ENCODE measurements at places on chromosomes 4 and X. TPM values are rescaled to one million over a fixed set of nuclear protein-coding genes. Genes with fewer than 3 reads are reported as not detected.

Gene ZCCHC12
- not detected for total RNA-seq

Gene GRIA2
- total RNA-seq = not detected

Gene SEC24D
- 11.1 TPM for total RNA-seq

Gene PLXNA3
- total RNA-seq = 11.3 TPM

Gene FAT1
- total RNA-seq = 521 TPM

Gene MUC7
- not detected for total RNA-seq

Gene HSD17B13
- total RNA-seq = not detected

Gene RAI2
- total RNA-seq = not detected

Gene RAB33A
- 0.64 TPM for total RNA-seq

Gene IL3RA
- not detected for total RNA-seq

Gene UGT8
- total RNA-seq = 2.9 TPM

Gene P2RY10
- total RNA-seq = not detected

Gene VGLL1
- 1.4 TPM for total RNA-seq

Gene TEX11
- total RNA-seq = not detected

Gene EDNRA
- 7.5 TPM for total RNA-seq

Measured in tracheal epithelial cell (primary cell).